ENCODE measurements at places on chromosomes 7 and 10.

DNA sequence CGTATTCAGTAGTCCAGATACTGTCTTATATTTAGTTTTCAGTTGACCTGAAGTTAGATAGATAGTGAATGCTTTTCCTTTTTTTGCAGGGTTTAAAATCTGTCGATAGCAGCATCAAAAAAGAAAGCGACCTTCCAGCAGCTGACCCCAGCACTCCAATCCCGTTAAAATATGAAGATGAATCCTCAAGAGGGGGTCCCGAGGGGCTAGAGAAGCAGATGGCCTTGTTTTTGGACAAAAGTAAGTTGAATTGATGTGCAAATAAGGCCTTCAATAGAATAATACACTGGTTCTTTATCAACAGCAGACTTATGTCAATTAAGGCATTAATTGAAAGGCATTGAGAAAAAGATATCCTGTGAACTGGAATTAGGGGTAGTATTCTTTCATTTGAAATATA, 18.7 kb downstream of the EDRF1 start:
- H3K27me3 ChIP-seq = no peaks in the 10 kb centered on the region
- no peak for DNase-seq
- no peaks in the 10 kb centered on the region for H3K4me1 ChIP-seq
- peaks cover 42% of the 10 kb centered on the region for H3K36me3 ChIP-seq
- H3K27ac ChIP-seq = no peak overlapping the region
- no peak overlapping the region for H3K4me3 ChIP-seq

GRCh38 chr7:157825325-157825724, 488.5 kb downstream of the DNAJB6 start:
- no peak overlapping the region for H3K27ac ChIP-seq
- H3K36me3 ChIP-seq = no peaks in the 10 kb centered on the region
- no peak overlapping the region for H3K4me3 ChIP-seq
- no peaks in the 10 kb centered on the region for H3K27me3 ChIP-seq
- no peaks in the 10 kb centered on the region for H3K4me1 ChIP-seq
- DNase-seq = no peak

DNA sequence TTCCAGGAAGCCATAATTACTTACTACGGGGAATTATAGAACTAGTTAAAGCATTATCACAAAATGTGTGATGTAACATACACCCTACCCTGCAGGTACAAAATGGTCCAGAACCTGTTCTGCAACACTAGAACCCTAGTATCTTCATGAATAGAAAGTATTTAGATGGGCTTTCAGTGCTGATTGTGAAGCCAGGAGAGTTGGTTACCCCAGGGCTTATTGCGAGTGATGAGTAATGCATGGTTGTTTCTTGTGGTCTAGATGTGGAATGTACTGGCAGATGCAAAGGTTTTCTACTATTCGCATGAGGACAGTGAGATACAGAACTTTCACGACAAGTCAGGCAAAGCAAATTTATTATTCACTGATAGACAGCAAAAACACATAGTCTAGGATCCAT, 33.6 kb upstream of the AGR3 start:
- H3K4me1 ChIP-seq = no peaks in the 10 kb centered on the region
- no peaks in the 10 kb centered on the region for H3K36me3 ChIP-seq
- H3K27me3 ChIP-seq = no peaks in the 10 kb centered on the region
- H3K27ac ChIP-seq = no peak overlapping the region
- DNase-seq = no peak

DNA sequence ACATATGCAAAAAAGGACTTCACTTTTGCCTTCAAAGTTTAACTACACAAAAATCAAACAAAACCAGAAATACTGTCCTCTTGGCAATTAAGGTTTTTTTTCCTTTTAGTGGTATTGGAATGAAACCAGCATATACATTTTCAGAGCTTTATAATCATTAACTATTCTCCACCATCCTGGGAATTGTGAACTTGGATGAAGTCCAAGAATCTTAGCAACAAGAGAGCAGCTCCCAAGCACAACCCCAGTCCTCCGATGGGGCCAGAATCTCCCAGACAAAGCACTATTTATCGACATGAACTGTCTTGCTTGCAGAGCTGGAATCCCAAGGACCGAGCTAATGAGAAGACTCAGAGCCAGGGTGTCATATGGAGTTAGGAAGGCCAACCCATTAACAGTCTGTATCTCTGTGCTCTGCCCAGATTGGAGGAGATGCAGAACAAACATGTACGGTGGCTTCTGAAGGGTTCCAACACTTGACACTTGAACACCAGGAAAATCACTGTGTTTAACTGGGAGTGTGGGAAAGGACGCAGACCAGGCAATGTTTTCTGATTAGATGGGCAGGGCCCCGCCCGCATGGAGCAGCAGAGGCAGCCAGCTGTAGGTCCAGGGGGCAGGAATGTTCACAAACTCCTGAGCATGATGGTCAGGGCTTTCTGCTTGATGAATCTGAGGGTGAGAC, 35.5 kb downstream of the PPP1R3C start:
- no peaks in the 10 kb centered on the region for H3K36me3 ChIP-seq
- DNase-seq = no peak
- peak overlapping the region; percentile 74 for H3K27ac ChIP-seq
- H3K27me3 ChIP-seq = no peaks in the 10 kb centered on the region

All from endothelial cell of umbilical vein (primary cell).